ENCODE measurements at places on chromosomes 1 and 21.

- DNase-seq = no peak
These were observed 40.2 kb upstream of the SLC6A9 start for GRCh38 chr1:44071461-44071860.

DNA sequence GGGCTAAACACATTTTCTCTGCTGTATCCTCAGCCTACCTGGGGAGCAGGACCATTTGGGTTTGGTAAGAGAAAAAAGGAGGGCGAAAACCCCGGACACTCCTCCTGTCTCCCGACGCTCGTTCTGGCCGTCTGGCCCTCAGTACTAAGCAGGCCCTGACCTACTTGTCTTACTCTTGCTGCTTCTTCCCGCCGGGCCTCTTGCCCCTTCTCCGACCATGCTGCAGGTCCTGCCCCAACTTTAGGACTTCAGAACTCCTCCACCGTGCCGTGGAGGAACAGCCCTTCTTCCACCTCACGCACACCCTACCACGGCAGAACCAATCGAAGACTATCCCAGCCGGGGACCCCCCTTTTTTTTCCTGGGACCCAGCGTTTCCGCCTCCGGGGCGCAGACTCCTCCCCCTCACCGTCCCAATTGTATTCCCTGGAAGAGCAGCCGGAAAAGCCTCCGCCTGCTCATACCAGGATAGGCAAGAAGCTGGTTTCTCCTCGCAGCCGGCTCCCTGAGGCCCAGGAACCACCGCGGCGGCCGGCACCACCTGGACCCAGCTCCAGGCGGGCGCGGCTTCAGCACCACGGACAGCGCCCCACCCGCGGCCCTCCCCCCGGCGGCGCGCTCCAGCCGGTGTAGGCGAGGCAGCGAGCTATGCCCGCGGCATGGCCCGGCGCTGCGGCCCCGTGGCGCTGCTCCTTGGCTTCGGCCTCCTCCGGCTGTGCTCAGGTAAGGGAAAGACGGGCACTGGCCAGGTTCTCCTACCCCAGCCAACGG, at the start of gene CHRNB2:
Gene CHRNB2 (plus strand): TSS at position 393 of the 771 bp plus-strand sequence. CDS start 267 bp downstream, at position 660.
- DNase-seq = peak; percentile 76

- DNase-seq = peak; percentile 18
These were observed 738 bp downstream of the GNPAT start for GRCh38 chr1:231241750-231242149.

DNA sequence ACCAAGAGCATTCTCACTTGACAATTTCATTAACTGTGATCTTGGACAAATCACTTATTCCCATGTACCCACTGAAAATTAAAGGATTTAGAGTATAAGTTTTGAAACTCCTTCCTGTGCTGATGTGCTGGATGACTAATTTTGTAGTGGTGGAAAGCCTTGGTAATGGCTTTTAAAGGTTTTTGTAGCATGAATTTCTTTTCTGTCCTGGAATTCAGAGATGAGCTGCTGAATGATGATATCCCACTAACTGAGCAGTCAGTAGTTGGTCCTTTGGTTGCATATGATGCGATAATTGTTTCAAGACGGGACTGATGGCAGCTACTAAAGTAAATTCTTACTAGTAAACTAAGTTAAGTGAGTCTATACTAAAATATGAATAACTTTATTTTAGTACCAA, 5.2 kb downstream of the RPL5 start:
- no peak for DNase-seq

DNA sequence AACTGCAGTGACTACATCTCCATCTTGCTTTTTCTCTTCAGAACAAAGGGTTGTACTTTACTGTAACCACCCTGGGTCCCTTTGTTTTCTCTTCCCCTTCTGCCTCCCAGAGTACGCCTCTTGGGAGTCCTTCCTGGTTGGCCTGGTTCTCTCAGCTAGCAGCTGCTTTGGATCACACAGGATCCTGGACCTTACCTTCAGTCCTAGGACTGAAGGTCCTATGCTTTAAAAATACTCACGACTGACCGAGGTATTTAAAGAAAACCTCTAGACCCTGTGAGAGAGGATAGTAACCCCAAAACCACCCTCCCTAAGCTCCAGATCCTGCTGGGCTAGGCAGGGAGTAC, 4.8 kb downstream of the TRIM45 start:
- no peak for DNase-seq

DNA sequence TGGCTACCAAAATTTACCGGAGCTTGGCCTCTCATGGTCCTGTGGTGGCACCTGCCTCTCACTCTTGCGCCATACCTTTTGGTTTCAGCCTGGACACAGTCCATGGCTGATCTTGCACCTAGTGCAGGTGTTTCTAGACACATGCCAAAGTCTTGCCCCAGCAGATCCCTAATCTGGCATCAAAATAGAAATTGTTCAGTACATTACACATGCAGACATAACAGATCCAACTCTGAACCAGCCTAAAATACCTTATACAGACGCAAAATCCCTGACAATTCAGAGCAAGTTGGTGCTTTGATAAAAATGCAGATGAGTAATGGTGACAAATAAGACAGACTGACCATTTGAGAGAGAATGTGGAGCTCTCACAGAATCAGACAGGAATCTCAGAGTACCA, 44.1 kb downstream of the NGF start:
- no peak for DNase-seq

DNA sequence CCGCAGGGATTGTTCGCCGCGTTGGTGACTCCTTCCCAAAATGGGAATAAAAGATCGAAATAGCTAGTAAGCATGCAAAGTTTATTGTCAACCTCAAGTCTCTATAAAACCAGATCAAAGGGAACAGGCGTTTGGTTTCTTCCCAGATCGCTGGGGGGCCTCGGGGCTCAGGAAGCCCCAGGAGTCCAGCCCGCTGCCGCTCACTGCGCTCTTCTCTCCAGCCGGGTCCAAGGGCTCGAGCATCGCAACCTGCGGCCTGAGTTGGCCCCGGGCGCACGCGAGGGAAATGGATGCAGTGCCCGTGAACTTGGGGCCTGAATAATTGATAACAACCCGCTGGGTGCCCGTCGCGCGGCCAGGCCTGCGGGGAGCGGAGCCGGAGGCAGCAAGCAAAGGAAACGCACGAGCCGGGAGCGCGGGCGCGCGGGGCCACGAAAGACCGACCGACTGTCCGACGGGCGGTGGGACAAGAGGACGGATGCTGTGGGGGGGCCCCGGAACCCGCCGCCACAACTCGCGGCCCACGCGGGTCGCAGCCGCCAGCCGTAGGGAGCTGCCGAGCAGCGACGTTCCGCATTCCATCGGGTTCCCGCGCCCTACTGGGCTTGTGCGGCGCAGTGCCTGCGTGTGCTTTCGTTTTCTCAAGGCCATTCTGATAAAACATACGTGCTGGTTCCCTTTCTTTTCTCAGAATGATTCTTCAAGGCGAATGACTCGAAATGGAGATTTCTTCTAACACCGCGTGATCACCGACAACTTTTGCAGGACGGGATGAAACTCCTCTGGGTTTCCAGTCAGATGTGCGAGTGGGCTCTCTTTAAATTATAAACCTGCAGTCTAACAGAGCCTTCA, 14.0 kb upstream of the ALX3 start:
- peak; percentile 38 for DNase-seq

DNA sequence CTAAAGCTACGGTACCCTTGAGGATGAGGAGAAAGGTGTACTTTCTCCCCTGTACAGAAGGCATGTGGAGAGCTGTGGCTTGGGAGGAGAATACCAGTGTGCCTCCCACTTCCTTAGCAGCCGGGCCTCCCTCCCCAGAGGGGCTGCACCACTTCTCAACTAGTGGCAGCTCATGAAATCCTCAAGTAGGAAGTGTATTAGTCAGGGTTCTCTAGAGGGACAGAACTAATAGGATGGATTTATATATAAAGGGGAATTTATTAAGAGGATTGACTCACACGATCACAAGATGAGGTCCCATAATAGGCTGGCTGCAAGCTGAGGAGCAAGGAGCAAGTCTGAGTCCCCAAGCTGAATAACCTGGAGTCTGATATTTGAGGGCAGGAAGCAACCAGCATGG, 53.1 kb upstream of the PPP2R5A start:
- no peak for DNase-seq

DNA sequence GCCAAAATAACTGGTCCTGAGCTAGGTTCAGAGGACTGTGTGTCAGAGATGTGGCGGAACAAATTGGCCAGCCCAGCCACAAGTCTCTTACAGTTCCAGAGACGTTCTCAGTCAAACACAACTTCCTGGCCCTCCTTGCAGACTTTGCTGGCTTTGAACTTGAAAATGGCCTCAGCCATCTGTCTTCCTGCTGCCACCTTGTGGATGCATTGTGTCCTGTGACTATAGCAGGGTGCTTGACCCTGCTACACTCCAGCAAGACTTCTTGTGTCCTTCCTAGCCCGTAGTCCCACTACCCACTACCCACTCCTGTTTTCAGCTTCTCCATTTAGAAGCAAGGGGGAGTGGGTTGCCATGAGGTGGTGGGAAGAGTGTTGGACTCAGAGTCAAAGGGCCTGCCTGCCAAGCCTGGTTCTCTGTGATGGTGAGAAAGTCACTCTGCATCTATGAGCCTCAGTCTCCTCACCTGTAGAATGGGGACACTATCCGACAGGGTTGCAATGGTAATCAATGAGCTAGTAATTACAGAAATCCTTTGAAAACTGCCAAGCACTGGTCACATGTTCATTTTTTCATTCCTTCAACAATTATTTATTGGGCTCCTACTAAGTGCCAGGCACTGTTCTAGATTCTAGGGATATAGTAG, 109.9 kb downstream of the IGSF21 start:
- DNase-seq = no peak

DNA sequence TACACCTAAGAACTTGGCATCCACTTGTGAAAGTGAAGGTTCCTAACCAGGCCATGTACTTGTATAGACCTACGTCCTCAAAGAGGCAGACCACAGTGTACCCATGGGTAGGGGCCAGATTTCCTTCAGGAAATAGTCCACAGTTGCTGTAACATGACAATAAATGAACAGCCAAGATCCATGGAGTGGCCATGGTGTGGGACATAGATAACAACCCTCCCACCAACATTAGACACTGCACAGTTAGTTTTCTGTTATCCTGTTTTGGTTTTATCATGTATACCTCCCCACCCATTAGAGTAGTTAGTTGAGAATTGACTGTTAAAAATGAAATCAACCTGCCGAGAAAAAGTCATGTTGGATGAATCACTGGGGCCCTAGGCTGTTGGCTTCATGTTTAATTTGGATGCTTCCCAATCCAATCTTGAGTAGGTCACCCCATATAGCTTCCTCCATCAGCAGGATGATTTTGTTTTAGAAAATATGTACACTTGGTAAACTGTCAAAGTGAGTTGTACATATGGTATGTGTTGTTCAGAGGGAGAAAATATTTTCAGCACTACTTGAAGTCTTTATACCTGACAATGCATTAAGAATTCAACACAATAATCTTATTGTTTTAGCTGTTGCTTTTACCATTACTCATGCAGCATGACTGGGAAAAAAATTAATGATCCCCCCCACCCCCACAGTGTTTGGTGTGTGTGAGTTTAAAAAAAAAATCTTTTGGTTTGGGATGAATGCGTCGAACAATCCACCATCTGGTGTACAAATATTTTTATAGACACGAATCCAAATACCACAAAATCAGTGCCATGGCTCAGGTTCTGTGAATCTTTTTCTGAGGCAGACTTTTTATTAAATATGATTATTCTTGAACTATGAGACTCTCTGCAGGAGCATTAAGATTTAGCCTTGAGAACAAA, 88.3 kb upstream of the ARHGAP29 start:
- no peak for DNase-seq

DNA sequence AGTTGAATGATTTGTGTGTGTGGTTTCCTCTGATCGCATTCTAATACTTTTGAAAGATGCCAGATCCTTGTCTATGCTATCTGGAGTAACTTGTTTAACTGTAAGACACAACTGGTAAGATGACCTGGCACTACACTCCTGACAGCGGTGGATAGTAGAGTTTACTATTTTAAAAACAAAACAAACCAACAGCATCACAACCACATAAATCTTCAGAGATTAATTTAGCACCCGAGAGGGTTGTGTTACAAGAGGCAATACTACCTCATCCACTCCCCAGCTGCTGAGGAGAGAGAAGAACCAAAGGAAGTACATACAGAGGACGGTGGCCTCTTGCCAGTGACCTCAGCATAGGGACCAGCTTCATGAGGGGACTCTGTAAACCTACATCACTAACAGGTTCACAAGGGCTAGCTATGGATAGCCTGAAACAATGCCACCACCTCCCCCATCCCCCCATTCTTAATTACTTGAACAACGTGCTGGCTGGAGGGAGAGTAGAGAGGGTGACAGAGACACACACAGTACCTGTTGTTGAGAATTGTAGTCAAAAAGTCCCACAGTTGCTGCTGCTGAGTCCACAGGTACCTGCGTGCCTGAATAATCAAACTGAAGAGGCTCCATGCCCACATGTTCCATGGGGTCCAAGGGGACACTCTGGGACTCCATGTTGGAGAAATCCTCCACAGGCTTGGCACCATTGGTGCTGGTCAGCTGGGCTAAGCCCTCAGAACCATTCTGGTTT, 73.5 kb downstream of the PUM1 start:
- DNase-seq = no peak

- no peak for DNase-seq
These were observed 47.8 kb upstream of the LAMC2 start for GRCh38 chr1:183138301-183138700.

DNA sequence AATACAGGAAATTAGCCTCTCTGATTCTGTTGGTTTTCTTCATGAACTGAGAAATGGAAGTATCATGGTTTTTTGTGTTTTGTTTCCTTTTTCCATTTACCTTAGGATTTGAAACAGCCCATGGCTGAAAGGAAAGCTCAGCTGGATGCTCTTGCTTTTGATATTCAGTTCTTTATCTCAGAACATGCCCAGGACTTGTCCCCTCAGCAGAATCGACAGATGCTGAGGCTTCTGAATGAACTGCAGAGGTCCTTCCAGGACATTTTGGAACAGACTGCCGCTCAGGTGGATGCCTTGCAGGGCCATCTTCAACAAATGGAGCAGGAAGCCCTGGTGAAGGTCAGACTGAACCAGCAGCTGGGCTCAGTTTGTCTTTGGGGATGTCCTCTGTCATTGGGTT, 142.4 kb downstream of the MACF1 start:
- DNase-seq = no peak

GRCh38 chr1:34786521-34787325, 5.7 kb downstream of the GJB3 start:
- DNase-seq = peak; percentile 71

DNA sequence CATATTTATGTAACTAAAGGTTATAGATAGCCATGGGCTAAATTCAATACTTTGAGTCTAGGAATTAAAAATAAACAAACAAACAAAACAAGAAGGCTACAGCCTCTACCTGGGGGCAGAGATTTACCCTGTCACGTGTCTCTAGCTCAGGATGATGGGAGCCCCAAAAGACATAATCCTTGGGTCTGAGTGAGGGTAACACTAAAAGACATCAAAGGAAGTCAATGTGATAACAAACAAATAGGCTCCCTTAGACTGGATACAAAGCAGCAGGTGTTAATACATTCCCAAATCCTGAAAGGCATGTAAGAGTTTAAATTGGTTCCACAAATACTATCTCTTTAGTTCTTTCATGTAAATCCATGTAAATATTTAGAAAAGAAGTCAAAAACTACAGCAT, 10.7 kb downstream of the MYSM1 start:
- no peak for DNase-seq

DNA sequence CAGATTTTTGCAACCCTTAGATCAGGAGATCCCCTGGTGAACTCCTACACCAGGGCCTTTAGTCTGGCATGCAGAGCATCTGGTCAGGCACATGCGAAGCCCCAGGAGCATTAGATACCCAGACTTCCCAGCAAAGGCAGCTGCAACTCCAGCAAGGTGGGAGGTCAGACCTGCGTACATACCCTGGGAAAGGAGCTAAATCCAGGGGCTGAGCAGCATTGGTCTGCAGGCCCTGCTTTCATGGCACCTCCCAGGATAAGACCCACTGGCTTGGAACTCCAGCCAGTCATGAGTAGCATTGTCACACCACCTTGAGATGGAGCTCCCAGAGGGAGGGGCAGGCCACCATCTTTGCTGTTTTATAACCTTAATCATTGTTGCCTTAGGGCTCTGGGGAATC, 92.3 kb downstream of the KCNT2 start:
- DNase-seq = no peak
